CD4-positive, alpha-beta T cell treated with Interleukin-6 at 100 ng/mL for 8 hours (primary cell): ENCODE measurements at places on chromosomes 2 and 18.

DNA sequence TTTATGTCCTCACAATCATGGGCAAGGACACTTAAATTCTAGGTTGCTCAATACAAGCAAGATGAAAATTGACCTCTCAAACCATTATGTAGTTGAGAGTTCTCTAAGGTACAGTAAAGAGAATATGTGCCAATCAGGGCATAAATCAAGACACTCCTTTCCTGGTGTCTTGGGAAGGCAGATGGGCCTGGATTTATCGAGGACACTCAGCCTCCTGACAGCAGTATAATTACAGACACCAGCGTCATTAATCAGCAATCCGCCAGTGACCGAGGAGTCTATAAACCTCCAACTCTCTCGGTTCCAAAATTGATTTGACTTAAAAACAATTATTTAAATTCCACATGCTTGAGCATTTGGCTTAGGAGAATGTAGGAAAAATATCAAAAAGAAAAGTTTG lies 75.7 kb upstream of the DAPL1 start:
- no peak for DNase-seq

GRCh38 chr18:28771849-28772248 lies 594.9 kb upstream of the CDH2 start:
- no peak for DNase-seq

DNA sequence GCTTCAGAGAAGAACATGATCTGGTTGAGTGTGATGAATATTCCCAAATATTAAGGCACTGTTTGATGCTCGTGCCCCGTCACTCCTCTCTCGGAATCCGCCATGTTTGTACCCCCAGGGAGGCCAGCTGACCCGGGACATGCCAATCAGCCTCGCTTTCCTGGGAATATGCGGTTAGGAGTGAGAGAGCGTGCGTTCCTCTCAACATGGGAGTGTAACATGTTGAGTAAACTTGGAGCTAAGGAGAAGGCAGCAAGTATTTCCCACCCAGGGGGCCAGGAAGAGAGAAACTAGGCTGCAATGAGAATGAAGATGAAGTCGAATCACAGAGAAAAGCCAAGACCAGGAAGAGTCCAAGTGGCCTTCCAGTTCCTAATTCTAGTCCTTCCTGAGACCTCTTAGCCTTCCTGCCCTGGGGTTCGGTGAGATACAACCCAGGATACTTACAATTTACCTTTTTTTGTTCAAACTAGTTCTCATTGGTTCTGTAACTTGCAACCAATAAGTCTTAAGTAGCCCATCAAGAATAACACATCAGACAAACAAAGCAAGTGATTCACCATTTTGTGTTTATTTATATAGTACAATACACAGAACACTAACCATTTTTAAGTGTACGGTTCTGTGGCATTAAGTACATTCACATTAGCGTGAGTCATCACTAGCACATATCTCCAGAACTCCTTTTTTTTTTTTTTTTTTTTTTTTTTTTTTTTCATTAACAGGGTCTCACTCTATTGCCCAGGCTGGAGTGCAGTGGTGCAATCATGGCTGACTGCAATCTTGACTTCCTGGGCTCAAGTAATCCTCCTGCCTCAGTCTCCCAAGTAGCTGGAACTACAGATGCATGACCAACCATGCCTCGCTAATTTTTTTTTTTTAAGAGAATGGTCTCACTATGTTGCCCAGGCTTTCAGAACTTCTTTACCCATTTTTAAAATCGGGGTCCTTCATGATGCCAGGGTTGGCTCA lies 36.4 kb upstream of the SLC1A4 start:
- DNase-seq = no peak

GRCh38 chr2:134873152-134873551 lies 34.7 kb downstream of the ACMSD start:
- no peak for DNase-seq

DNA sequence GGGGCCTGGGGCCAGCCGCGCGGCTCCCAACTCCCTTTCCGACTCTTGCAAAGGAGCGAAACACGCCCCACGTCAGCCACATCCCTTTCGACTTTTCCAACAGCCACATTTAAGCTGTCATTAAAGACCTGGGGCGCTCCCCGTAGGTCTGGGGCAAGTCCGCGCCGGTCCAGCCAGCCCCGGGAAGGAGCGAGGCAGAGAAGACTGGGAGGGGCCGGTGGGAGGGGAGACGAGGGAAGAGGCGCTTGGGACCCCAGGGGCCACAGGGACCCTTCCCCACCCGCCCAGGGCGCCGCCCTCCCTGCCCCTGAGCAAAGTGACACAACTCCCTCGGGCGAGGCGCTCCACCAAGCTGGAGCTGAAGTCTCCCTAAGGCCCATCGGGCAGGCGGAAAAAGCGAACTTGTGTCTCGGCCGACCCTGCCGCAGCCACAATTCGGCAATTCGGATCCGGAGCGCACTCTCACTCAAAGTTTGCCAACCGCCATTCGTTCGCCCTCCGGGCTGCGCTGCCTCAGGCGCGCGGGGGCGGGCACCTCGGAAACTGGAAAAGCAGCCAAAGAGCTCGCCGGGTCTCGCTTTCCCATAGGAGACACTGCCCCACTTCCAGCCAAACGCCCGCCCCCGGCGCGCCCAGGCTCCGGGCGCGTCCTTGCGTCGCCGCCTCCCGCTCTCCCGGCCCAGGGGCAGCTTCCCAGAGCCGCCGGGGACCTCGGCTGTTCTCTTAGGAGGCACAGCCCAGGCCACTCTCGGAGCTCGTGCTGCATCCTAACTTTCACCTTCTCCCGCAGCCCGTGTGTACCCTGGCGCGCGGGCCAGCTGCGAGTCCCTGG lies 1.1 kb upstream of the KCTD1 start:
- DNase-seq = no peak

DNA sequence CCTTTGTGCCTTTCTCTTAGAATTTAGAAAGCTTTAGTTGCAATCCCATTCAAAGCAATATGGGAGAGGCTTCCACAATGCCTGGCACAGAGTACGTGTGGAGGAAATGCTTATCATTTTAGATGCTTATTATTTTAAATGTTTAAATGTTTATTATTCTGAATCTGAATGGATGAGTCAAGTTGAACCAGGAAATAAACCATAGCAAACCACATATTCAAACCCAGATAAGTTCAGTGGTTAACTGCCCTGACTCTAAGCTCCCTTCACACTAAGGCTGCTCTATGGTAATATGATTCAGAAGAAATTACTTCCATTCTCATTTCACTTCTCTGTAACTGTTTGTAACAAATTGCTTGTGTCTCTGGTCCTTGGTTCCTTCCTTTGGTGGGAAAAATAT lies 5.2 kb upstream of the PPP4R1 start:
- no peak for DNase-seq

DNA sequence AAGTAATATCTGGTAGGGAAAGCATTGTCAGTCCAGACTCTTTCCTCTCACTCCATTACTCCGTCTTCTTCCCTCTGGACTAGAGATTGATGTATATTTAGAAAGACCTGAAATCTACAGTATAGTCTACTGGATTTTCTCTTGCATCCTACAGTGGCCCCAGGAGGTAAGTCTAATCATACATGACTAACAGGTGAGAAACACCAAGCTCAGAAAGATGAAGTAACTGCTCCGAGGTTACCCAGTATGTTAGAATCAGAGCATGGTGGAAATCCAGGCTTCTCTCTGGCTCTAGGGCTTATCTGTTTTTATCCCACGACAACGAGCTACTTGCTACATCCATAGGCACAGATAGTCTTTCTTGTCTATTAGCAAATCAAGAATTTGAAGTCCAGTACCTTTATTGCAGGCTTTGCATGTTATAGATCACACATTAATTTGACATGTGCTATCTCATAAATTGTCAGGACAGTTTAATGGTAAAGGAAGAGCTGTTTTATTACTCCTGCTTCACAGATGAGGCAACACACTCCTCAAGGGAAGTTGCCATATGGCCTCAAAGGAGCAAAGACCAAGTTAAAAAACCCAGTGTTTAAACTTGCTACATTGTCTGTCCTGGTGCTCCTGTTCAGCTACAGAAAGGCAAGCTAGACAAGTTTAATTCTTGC lies 484.3 kb downstream of the THSD7B start:
- DNase-seq = no peak

DNA sequence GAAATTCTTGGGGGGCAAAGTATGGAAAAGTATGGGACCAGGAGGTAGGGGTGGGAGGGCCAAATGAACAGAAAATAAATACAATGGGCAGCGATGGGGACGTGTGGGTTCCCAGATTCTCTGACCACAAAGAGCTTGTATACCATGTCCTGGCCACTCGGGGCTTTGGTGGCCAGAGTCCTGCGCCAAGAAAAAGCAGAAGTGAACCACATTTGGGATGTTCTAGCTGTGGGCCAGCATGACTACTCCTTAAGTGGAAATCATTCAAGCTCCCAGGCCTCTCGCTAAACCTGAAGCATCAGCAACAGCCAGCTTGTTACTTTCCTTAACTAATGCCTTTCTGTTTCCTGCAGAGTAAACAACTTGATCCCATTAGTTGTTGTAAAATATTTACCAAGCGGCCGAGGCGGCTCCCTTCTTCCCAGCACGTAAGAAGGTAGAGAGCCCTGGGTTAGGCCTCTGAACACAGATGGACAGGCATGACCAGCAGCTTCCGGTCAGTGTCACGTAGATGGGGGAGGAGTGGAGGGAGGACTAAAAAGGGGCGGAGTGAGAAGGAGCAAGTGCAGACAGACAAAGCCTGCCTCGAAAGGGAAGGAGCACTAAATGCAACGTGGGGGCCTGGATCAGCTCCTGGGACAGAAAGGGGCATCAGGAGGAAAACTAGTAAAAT lies 88.2 kb downstream of the GALNT14 start:
- no peak for DNase-seq

GRCh38 chr18:52190195-52190594 lies 149.8 kb upstream of the DCC start:
- no peak for DNase-seq

DNA sequence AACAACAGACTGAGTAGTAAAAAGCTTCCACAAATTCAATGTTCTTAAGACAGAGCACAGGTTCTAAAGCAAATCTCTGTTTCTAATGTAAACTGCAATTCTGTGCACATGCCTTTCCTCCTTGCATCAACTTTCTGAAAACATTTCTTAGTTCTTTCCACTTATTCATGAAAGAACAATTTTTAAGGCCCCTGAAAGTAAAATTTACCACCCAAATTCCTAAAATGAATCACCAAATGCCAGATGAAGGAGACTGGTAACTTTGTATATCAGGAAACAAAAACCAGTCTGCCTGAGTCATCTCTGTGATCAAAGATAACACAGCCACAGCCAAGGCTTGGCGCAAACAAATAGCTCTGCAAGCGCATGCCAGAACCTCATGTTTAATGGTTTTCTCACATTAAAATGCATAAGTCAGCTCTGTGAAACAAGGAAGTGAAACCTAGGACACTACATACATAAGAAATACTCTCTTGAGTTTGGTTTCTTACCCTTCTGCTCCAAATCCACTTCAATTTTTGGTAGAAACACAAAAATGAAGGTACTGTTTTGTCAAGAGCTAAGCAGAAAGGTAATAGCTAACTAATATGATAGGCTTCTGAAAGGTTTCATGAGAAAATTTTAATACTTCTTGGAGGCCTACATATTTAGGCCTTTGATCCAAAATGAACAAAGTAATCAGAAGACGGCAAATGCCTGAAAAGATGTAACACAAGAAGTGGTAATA lies 169.4 kb downstream of the THADA start:
- peak; percentile 74 for DNase-seq

DNA sequence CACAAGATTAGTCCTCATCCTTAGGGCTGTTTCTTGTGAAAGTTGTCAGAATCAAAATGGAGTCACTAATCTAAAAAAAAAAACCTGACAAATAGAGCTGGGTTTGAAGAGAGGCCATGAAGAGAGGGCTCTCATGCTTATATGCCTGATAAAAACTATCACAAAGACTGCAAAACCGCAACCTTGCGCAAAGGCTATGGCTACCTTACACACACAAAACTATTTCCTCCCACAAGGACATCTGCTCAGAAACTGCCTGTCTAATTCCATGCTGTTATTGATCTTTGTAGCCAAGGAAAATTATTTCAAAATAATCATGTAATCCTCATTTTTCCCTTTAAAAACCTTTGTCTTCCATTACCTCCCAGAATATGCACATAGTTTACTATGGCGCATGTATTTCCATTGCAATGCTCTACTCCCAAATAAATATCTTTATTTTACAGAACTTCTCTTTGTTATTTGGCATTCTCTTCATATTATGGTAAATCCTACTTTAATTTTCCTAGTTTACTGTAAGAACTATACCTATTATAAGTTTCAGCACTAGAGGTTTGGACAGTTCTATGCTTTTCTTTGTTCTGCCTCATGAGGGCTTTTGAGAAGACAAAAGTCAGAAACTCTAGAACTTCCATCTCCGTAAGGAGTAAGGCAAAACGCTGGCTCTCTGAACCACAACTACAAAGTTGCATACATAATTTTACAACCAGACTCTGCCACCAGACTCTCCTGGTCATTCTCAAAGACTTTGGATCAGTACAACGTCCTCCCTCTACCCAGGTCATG lies 9.6 kb upstream of the DPYSL5 start:
- DNase-seq = no peak

DNA sequence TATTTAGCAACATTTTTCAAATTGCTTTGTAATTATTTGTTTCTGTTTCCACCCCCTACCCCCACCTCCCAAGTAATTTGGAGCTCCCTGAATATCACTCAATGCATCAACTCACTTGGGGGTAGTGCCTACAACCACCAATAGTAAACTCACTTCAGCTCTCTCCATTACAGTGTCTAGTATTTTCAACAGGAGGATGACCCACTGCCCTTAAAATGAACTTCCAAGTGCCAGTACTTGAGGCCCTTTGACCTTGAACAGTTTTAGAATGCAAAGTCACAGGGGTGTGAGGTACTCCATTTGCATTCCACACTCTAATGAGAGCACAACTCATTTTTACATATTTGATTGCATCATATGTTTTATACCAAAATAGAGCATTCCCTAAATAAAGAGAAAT lies 523.0 kb downstream of the ERBB4 start:
- no peak for DNase-seq

DNA sequence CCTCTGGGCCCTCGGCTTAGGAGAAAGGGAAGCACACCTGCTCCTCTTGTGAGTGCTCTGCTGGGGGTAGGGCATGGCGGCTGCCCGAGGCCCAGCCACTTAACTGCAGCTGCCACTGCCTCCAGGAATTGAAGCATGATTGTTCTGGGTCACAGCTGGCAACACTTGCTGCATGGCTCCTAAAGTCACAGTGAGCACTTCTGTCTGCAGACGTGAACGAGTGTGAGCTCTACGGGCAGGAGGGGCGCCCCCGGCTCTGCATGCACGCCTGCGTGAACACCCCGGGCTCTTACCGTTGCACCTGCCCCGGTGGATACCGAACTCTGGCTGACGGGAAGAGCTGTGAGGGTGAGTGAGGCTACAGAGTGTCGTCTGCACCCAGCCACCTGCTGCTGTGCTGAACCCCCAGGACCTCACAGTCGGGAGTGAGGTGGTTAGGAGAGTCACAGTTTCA lies 44.4 kb downstream of the FBLN7 start:
- peak; percentile 67 for DNase-seq

DNA sequence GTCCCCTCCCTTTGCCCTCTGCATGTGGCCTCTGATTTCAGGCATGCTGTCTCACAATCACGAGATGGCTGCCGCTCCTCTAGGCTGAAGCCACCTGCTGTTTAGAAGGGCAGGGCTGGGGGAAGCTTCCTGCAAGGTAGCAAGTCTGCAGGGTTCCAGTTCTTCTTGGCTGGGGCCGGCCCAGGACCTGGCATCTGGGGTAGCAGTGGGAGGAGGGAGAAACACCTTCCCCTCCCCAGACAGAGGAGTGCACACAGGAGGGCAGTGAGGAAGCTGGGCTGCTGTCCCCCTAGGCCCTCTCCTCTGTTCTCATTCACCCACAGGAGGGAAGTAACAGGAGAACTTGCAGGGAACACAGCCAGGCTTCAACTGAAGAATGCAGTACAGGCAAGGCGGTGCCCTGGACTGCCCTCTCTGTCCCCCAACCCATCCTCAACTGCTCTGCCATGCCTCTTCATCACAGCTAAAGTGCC lies 345.9 kb upstream of the HS6ST1 start:
- DNase-seq = no peak

GRCh38 chr18:8787794-8788193 lies 82.4 kb downstream of the MTCL1 start:
- no peak for DNase-seq
